ENCODE measurements at places on chromosomes 5 and 9.

DNA sequence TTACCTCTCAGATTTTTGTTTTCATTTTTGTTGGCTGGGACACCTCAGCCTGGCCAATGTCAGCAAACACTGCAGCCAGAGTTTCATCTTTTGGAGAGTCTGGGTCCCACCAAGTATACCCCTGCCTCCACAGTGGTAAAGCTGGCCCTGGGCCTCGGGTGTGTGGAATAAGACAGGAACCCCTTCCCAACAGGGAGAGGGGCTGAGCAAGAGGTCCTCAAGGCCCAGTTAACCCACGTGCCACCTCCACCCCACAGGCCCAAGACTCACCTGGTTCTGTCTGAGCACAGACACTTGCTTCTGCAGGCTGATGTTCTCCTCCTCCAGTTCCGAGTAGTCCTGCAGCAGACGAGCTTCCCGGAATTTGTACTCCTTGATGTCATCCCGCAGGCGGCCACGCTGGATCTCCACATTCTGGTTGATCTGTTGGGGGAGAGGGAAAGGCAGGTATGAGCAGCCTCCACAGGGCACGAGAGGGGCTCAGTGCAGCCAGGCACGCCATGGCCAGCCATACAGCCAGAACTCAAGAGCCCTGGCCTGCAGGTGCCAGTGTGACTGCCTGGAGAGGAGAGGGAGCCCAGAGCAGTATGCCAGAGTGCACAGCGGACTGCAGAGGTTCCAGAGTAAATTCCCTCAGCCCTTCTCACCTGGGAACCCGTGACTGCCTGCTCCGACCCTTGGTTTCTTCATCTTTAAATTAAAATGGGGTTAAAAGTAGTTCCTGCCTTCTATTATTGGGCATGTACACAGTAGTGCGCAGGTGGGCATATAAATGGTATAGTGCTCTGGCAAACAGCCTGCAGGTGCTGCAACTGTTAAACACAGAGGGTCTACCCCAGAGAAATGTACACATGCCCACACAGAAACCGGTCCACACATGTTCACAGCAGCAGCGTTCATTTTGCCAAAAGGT, 42.0 kb downstream of the BICD2 start:
- DNase-seq: no peak

- DNase-seq: no peak
These were observed 3.6 kb upstream of the DRD1 start for GRCh38 chr5:175447571-175447970.

DNA sequence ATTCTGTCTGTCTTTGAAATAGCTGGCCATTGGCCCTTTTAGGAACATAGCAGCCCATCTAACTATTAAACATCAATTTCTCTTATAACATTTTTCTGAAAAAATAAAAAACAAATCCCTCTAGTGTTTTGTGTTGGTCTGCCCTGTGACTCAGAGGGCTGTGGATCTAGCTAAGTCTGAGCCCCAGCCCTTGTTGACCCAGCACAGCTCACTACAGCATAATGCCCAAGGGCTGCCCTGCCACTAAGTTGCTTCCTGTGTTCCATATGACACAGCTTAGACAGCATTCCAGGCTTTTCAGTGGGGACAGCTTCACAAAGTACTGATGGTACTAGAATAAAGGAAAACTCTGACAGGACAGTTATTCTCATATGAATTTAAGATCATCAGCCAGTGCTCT, 136.0 kb downstream of the SCAMP1 start:
- no peak for DNase-seq

GRCh38 chr9:100577776-100578448, at the start of gene CAVIN4:
Gene CAVIN4, plus strand, starts transcription at chr9:100578079. Its CDS starts 65 bp downstream, at chr9:100578144.
- peak; percentile 51 for DNase-seq

GRCh38 chr9:98625728-98626127, 83.0 kb downstream of the GABBR2 start:
- no peak for DNase-seq

DNA sequence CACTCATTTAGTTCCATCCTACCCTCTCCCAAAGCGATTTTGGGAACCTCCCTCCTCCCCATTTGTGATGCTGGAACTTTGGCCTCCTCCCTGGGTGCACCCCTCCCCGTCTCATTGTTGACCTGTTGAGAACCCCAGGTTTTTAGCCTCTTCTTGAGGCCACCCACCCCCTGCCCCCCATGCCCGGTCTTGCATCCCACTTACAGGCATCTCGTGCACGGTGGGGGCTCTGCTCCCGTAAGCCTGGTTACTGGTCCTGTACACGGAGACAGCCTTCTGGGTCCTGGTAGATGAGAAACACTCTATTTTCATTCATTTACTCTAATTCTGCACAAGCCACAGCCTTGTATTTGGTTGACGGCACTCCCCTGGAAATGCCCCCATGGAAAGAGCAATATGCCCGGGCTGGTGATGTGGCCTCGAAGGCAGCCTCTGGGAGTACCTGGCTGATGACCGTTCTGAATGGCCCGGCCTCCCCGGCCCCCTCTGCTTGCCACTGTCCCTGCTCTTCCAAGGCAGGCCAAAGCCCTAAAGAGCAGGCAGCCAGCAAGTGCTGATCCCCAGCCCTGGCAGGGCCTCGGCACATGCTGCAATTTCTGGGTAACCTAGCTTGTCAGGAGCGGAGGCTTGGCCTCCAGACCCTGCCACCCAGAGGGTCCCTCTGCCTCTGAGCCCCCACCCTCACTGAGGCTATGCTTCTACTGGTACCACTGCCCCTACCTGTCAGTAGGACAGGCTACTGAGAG, 1.9 kb upstream of the MRPS2 start:
- no peak for DNase-seq

GRCh38 chr9:114114364-114114763, 15.3 kb upstream of the KIF12 start:
- DNase-seq: no peak

DNA sequence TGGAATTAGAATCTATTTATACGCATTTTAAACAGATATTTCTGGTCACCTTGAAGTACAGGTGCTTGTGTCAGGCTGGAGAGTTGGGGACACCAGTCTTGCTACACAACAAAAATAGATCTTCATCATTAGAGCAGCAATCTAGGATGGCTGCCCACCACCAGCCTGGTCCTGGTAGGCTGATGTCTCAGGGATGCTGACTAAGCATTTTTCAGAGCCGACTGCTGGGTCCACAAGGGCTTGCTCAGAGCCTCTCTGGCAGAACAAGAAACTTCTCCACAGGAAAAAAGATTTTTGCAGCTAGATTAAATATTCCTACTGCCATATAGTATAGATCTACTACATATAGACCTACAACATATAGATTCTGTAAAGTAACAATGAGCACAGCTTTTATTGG, 12.0 kb upstream of the FAM81B start:
- DNase-seq: no peak

DNA sequence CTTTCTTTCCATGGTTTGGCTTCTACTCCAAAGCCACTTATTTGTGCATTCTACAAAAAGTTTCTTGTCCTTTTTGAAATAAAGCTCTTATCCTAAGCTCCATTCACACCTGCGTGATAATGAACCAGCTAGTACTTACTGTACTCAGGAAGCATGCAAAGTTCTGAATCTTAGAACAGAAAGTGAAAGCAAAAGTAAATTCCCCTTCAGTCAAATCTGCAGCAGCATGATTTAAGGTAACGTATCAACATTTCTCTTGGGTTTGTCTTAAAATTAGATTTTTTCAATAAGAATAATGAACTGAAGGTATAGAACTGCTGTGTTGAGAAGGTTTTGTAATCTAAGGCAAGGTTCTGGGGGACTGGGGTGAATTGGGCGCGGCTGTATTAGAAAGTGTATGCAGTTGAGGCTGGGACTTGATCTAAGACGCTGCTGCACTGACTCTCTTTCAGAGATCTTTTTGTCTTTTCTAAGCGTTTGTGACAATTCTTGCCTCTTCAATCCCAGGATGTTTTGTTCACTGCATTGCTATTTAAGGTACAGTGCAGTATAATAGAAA, at the start of gene ERAP2:
TSS of gene ERAP2 (plus strand) at position 209 of the 559 bp plus-strand sequence. CDS start 3,186 bp downstream, outside the sequence.
- DNase-seq: no peak

- DNase-seq: peak; percentile 85
These were observed 31.0 kb downstream of the GOLGA2 start for GRCh38 chr9:128244837-128245231.

DNA sequence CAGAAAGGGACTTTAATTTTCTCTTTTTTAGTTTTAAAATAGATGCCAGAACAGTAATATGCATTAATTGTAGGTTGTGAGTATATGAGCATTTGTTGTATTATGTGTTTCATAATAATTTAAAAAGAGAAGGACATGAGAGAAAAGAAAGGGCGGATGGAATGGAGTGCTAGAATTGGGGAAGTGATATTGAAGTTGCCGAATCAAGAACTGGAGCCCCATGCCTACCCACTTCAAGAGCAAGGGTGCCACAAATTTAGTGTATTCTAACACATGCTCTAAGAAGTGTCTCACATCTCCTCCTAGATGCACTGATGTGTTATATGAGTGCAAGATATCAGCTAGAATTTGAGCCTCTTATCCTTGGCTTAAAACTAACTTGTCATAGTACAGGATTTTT, 43.6 kb upstream of the FYB1 start:
- DNase-seq: no peak

GRCh38 chr9:122572456-122572855, 10.7 kb downstream of the OR1L8 start:
- DNase-seq: no peak

- DNase-seq: no peak
These were observed 1.1 kb downstream of the SRD5A1 start for GRCh38 chr5:6634306-6634705.

GRCh38 chr9:86471171-86471815, 117.1 kb upstream of the TUT7 start:
- DNase-seq: no peak

Data from skeletal muscle cell (primary cell).